ENCODE measurements at places on chromosomes 6 and 20. TPM values are rescaled to one million over a fixed set of nuclear protein-coding genes. Genes with fewer than 3 reads are reported as not detected.

DNA sequence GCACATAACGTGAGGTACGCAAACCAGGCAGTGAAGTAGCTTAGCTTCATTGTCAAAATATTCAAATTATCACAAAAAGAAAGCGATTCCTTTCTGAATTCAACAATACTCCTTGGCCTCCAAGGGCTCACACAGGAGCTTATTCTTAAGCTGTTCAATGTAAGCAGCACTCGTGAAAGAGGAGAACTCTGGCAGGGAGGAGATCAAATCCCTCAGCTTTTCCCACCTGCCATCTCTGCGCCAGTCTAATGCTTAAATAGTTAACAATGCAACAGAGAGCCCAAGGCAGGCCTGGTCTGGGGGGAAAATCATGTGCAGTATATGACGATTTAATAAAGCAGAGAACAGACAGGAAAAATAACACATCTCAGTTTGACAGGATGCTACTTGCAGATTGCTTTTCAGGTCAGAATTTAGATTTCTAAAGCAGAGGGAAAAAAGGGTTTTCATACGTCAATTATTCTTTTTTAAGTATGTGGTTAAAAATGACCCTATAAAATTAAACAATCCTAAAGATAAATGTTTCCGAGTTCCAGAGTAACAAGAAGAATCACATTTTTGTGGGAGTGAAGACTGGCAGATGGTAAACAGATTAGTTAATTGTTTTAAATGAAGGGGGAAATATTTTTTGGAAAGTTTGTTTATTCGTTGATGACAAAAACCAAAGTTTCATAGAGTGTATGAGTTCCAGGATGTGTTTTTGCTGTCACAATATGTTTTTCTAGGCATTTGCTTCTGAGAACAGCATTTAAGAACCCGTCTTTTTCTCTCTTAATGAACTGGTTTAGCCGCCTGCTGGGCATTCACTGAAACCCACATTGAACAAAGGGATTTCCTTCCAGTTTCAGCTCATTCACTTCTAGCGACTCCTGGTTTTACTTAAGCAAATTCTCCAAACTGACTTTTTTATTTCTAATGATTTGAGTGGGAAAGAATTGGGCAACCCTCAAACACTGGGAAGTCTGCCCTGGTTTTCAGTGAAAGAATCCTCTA, 45.9 kb downstream of the PLAGL1 start:
- peaks cover 98% of the 10 kb centered on the region for H3K27me3 ChIP-seq
- no peaks in the 10 kb centered on the region for H3K36me3 ChIP-seq
- H3K27ac ChIP-seq: no peak overlapping the region

DNA sequence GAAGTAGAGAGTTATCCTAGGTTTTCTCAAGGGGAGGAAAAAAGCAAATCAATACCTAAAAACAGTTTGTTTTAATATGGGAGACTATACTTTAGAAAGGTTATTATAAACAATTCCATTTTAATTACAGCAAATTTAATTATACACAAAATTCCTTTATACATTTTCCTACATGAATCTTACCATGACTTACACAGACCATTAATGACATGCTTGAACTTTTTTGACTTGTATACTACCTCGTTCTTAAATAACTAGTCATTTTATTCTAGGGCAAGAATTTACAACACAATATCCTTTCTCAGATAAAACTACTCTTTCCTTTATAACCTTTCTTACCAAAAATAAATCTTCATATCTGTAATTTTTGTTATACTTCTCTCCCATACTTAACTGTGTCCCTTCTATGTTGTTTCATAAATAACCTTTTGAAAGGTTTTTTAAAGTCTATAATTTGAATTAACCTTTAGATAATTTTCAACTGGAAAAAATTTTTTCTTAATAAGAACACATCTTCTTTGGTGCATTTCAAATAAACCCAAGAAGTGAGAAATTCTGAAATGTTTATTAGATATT, 729.4 kb downstream of the TENT5A start:
- H3K27ac ChIP-seq: no peak overlapping the region
- no peak overlapping the region for H3K4me3 ChIP-seq
- no peaks in the 10 kb centered on the region for H3K27me3 ChIP-seq
- H3K36me3 ChIP-seq: no peaks in the 10 kb centered on the region

GRCh38 chr6:158399040-158399700, 86.9 kb downstream of the TULP4 start:
- DNase-seq: no peak
- no peaks in the 10 kb centered on the region for H3K4me1 ChIP-seq

- DNase-seq: no peak
- no peaks in the 10 kb centered on the region for H3K36me3 ChIP-seq
- no peaks in the 10 kb centered on the region for H3K4me1 ChIP-seq
- H3K4me3 ChIP-seq: no peak overlapping the region
- H3K27me3 ChIP-seq: no peaks in the 10 kb centered on the region
Observed at GRCh38 chr20:60372822-60373221, 414.6 kb downstream of the CDH26 start.

GRCh38 chr6:108591040-108591816, 30.5 kb downstream of the FOXO3 start:
- H3K4me1 ChIP-seq: peaks cover 7% of the 10 kb centered on the region
- H3K27ac ChIP-seq: no peak overlapping the region
- no peaks in the 10 kb centered on the region for H3K36me3 ChIP-seq
- H3K4me3 ChIP-seq: no peak overlapping the region
- DNase-seq: no peak

DNA sequence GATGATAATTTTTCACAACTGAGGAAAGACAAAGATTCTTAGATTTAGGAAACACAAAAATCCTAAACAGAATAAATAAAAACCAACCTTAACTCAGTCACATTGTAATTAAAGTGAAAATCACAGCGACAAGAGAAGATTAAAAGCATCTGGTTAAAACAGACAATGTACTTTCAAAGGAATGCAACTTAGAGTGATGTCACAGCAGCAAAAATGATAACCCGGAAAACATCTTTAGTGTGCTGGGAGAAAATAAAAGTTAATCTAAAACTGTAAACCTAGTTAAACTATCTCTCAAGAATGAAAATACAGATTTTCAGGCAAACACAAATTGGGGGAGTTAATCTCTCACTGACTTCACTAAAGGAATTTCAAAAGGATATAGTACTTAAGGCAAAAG, 76.8 kb upstream of the OGFRL1 start:
- no peak overlapping the region for H3K4me3 ChIP-seq
- no peaks in the 10 kb centered on the region for H3K27me3 ChIP-seq
- H3K27ac ChIP-seq: no peak overlapping the region

The WFDC12 gene
- not detected for polyA plus RNA-seq

DNA sequence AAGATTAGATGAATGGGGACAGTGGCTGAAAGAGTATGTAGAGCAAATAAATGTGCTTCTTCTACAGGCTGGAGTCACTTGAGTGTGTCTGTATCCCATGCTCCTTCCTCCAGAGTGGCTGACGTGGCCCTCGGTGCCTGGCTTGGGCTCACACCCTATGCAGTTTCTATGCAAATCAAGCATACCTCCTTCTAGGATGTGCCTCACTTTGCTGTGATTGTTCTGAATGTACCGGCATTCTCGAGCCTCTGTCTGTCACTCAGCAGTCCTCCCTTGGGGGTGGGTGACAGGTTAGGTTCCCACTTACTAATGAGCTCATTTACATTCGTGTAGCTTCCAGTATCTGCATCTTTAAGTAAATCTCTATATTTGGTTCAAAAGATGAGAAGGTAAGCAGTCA, 55.1 kb upstream of the HDDC2 start:
- H3K27ac ChIP-seq: no peak overlapping the region
- no peak overlapping the region for H3K4me3 ChIP-seq
- H3K36me3 ChIP-seq: no peaks in the 10 kb centered on the region
- no peaks in the 10 kb centered on the region for H3K27me3 ChIP-seq
- DNase-seq: no peak

The LY6G5B gene
- polyA plus RNA-seq: 9.5 TPM

GRCh38 chr6:148701375-148701774, 45.5 kb upstream of the UST start:
- no peaks in the 10 kb centered on the region for H3K27me3 ChIP-seq
- no peaks in the 10 kb centered on the region for H3K36me3 ChIP-seq
- H3K4me1 ChIP-seq: no peaks in the 10 kb centered on the region

GRCh38 chr20:63448031-63448430, 24.4 kb downstream of the KCNQ2 start:
- no peaks in the 10 kb centered on the region for H3K27me3 ChIP-seq
- H3K27ac ChIP-seq: no peak overlapping the region
- no peaks in the 10 kb centered on the region for H3K4me1 ChIP-seq
- no peaks in the 10 kb centered on the region for H3K36me3 ChIP-seq
- no peak for DNase-seq

The OR2H1 gene
- polyA plus RNA-seq: not detected

- no peak overlapping the region for H3K27ac ChIP-seq
- no peaks in the 10 kb centered on the region for H3K27me3 ChIP-seq
- H3K4me3 ChIP-seq: no peak overlapping the region
- peaks cover 7% of the 10 kb centered on the region for H3K36me3 ChIP-seq
- no peaks in the 10 kb centered on the region for H3K4me1 ChIP-seq
- no peak for DNase-seq
Observed at GRCh38 chr20:50886184-50886790, 45.0 kb downstream of the ADNP start.

DNA sequence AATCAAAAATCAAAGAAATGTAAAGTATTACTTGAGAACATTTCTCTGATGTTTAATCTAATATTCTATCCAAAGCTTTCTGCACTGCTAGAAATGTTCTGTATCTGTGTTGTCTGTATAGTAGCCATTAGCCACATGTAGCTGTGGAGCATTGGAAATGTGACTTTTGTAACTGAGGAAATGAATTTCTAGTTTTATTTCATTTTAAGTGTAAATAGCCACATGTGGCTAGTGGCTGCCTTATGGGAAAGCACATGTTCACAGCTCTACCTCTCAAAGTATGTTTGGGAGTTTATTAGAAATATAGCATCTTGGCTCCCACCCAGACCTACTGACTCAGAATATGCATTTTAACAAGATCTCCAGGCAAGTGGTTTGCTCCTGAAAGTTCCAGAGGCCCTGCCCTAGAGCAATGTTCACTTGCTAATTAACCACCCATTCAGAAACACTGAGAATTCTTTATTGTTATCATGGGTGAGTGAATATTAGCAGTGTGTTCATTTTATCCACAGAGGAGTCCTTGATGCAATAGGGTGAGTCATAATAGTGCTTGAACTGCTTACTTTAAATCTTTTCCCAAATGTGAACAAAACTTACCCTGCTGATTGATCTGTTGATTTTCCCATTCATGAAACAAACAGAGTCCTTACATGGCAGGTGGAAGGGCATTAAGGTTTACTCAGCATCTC, 282.7 kb downstream of the PLCB1 start:
- H3K27ac ChIP-seq: no peak overlapping the region
- H3K4me3 ChIP-seq: no peak overlapping the region
- DNase-seq: no peak
- H3K36me3 ChIP-seq: no peaks in the 10 kb centered on the region
- no peaks in the 10 kb centered on the region for H3K27me3 ChIP-seq
- no peaks in the 10 kb centered on the region for H3K4me1 ChIP-seq

- H3K4me1 ChIP-seq: no peaks in the 10 kb centered on the region
- no peaks in the 10 kb centered on the region for H3K27me3 ChIP-seq
- no peak overlapping the region for H3K27ac ChIP-seq
- no peak overlapping the region for H3K4me3 ChIP-seq
- no peaks in the 10 kb centered on the region for H3K36me3 ChIP-seq
Observed at GRCh38 chr20:23881371-23881770, 1.8 kb upstream of the CST5 start.

GRCh38 chr6:31966506-31966905, 5.4 kb downstream of the DXO start:
- 0 out of 2 replicates have a peak, but pooled peaks cover 3% of the 10 kb centered on the region for H3K4me1 ChIP-seq
- no peaks in the 10 kb centered on the region for H3K27me3 ChIP-seq
- peaks cover 58% of the 10 kb centered on the region for H3K36me3 ChIP-seq
- H3K4me3 ChIP-seq: no peak overlapping the region
- no peak overlapping the region for H3K27ac ChIP-seq

The PLEKHG1 gene
- 0.94 TPM for polyA plus RNA-seq

The LY86 gene
- not detected for polyA plus RNA-seq

The TRAPPC3L gene
- polyA plus RNA-seq: not detected

The PTCRA gene
- polyA plus RNA-seq: not detected

DNA sequence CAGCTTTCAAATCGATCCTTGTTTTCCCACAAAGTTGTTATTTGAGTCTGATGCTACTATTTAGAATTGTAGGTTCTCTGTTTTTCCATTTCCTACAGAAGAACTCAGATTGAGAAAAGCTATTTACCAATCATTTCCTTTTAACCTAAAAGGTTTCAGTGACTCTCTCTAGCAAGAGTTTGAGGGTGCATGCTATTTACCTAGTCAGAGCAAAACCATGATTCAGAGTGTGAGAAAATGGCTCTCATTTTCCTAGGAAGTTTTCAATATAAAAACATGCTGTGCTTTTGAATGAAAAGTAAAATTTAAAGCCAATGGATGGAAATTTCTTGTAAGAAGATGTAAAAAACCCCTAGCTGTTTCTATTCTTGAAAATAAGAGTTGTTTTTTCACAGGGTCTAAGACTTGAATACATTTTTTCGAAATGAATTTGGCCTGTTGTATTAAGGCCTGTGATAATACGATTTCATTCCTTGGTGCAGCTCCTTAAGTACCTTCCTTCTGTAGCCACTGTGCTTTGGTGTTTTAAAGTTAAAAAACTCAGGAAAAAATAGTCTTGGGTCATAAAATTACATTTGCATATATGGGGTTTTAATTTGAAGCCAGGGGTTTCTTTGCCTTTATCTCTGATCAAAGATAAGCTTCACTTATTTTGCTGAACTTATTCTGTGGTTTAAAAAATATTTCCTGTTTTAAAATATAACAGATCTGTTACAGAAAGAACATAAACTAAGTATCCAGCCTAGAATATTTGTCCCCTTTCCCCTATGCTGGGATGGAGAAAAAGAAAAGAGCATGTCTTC, 18.0 kb upstream of the RSPH3 start:
- no peak overlapping the region for H3K27ac ChIP-seq
- no peaks in the 10 kb centered on the region for H3K4me1 ChIP-seq
- H3K4me3 ChIP-seq: no peak overlapping the region

DNA sequence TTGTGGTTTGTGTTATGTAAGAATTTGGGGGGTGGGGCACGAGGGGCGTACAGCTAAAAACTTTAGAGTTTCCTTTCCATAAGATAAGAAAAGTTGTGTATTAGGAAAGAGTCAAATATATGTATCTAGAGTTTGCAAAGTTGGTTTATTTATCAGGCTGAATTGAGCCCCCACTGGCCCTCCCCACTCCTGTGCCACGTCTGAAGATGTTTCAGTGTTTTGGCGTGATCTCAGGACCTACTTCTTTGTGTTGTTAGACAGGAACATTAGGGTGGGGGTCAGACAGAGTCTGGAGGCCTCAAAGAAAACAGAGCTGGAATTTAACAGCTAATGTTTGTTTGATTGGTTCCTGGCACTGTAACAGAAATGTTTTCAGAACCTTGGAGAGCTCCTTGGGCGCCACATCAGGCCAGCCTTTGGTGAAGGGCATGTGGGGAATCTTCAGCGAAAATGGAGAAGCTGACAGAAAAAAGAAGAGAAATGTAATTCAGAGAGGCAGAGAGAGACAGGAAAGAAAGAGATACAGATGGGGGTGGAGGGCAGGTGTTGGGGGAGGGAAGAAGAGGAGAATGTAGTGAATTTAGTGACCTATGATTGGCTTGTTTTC, 674 bp downstream of the NRSN1 start:
- H3K36me3 ChIP-seq: no peaks in the 10 kb centered on the region
- peak overlapping the region; percentile 49 for H3K4me3 ChIP-seq
- no peaks in the 10 kb centered on the region for H3K27me3 ChIP-seq
- 0 out of 2 replicates have a peak, but pooled peaks cover 1% of the 10 kb centered on the region for H3K4me1 ChIP-seq
- peak; percentile 25 for DNase-seq
- H3K27ac ChIP-seq: no peak overlapping the region

- H3K4me3 ChIP-seq: no peak overlapping the region
- H3K4me1 ChIP-seq: no peaks in the 10 kb centered on the region
- H3K27me3 ChIP-seq: peaks cover 35% of the 10 kb centered on the region
- no peak overlapping the region for H3K27ac ChIP-seq
- no peak for DNase-seq
Observed at GRCh38 chr6:35206346-35206745, 7.4 kb upstream of the SCUBE3 start.

The PPP1R14C gene
- 0.30 TPM for polyA plus RNA-seq

Data from H1 (cell line).